ENCODE measurements at places on chromosomes 2 and 18. TPM values are rescaled to one million over a fixed set of nuclear protein-coding genes. Genes with fewer than 3 reads are reported as not detected.

RTKN gene
- total RNA-seq, result 1.8 TPM

RAPGEF4 gene
- 0.72 TPM for total RNA-seq

PLGLB1 gene
- 0.74 TPM for total RNA-seq

HOXD4 gene
- total RNA-seq, result not detected

CCDC68 gene
- total RNA-seq, result not detected

All from activated naive CD8-positive, alpha-beta T cell treated with anti-CD3 and anti-CD28 coated beads for 36 hours (primary cell).